ENCODE measurements at places on chromosomes 5 and 9.

GRCh38 chr9:137353223-137354152 is 51.4 kb upstream of the NRARP start:
- no peaks in the 10 kb centered on the region for H3K4me1 ChIP-seq
- H3K4me3 ChIP-seq, result no peak overlapping the region

- H3K27me3 ChIP-seq, result peaks cover 18% of the 10 kb centered on the region
- H3K4me1 ChIP-seq, result peaks cover 22% of the 10 kb centered on the region
- H3K27ac ChIP-seq, result no peak overlapping the region
- no peak for DNase-seq
- no peak overlapping the region for H3K4me3 ChIP-seq
- no peaks in the 10 kb centered on the region for H3K36me3 ChIP-seq
Measured at GRCh38 chr5:173672891-173673290, 56.4 kb upstream of the BOD1 start.

DNA sequence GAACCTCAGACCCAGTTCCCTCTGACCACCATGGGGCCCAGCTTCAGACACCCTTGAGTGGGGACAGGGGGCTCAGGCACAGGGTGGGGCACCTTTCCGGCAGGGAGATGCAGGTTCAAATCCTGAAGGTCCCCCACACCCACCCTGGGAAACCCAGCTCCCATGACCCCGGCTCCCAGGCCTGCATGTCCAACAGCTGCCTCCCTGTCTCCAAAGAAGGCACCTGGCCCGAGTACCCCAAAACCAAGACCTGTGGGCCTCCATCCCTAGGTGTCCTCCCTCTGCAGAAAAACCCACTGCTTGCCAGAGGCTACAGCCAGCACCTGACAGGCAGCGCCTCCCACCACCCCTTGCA is 38.5 kb downstream of the VAV2 start:
- no peaks in the 10 kb centered on the region for H3K36me3 ChIP-seq
- DNase-seq, result no peak
- peaks cover 21% of the 10 kb centered on the region for H3K4me1 ChIP-seq
- no peak overlapping the region for H3K27ac ChIP-seq

DNA sequence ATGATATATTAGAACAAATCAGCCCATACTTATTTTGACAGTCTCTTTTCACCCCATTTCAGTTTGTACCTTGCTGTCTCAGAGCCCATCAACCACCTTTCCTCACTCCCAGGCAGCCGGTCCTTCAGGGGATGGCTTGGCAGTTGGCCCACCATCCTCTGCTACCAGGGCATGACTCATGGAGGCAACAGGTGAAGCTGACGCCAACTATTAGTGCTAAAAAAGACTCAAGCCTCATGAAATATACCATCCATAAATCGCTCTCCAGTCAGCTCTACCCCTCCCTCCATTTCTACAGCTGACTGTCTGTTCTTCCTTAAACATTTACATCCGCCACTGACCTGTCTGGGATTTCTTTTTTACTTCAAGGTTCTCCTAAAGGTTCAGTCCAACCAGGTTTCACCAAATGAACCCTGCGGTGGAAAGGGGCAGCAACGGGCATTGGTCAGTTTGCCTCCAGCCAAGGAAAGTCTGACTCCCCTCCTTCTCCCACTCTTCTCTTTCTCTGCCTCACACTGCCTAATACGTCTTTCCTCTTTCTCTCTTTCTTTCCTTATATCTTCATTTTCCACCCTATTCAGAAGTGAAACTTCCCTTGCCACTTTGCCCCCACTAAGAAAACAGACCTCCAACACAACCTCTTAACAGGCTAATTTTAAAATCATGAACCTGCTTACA is 439.1 kb downstream of the RAB3C start:
- H3K27me3 ChIP-seq, result peaks cover 3% of the 10 kb centered on the region
- no peak overlapping the region for H3K4me3 ChIP-seq
- no peaks in the 10 kb centered on the region for H3K36me3 ChIP-seq
- DNase-seq, result no peak
- no peak overlapping the region for H3K27ac ChIP-seq

DNA sequence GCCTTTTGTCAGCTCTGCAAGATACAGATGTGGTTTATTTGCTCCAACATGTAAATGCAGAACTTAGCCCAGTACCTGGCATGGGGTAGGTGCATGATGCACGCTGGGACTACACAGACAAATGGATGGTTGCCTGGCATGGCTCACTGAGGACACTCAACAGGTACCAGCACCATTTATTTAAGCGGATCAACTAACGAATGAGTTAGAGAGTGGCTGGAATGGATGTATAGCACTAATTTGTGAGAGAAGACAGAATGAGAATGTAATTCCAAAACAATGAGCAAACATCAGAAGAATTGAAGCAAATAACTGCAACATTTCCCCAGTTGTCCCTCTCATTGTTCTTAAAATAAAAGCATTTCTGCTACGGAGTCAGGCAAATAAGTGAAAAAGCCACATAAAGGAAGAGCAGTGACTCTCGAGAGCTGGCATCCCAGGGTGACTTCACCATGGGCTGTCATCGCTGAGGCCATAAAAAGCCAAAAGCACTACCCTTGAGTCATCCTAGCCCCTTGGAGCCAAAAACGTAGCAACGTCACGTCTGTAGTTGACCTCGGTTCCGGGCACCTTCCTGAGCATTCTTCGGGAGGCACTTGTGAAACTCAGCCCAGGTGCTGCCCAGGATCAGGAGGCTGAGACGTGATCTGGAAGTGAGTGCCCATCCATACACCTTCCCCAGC is 290.3 kb downstream of the NSG2 start:
- no peaks in the 10 kb centered on the region for H3K36me3 ChIP-seq
- H3K27me3 ChIP-seq, result no peaks in the 10 kb centered on the region
- no peaks in the 10 kb centered on the region for H3K4me1 ChIP-seq
- no peak overlapping the region for H3K27ac ChIP-seq

DNA sequence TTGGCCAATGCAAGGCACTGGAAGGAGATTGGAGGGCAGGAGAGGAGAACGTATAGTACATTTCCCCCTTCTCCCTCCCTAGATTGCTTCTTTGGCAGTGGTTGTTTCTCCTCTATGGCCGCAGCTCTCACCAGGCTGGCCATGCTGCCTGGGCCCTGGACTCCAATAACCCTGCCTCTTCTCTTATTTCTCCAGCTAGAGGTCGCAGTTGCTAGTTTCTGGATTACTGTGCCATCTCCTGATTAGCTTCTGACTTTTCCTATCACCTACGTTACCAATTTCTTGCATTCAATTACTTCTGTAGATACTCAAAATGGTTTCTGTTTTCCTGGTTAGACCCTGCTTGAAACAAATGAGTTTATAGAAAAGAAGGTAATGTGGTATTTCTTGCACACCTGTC is 2.4 kb upstream of the MACIR start:
- H3K4me1 ChIP-seq, result peaks cover 41% of the 10 kb centered on the region
- no peak overlapping the region for H3K27ac ChIP-seq
- peaks cover 7% of the 10 kb centered on the region for H3K36me3 ChIP-seq
- no peak overlapping the region for H3K4me3 ChIP-seq
- H3K27me3 ChIP-seq, result no peaks in the 10 kb centered on the region

- no peak overlapping the region for H3K27ac ChIP-seq
- H3K4me1 ChIP-seq, result no peaks in the 10 kb centered on the region
- no peak for DNase-seq
Measured at GRCh38 chr5:156423597-156423996, 96.6 kb downstream of the SGCD start.

GRCh38 chr5:74161170-74161569 is 479.4 kb downstream of the ENC1 start:
- no peak for DNase-seq
- H3K36me3 ChIP-seq, result no peaks in the 10 kb centered on the region
- H3K27me3 ChIP-seq, result peaks cover 7% of the 10 kb centered on the region
- H3K4me1 ChIP-seq, result peaks cover 24% of the 10 kb centered on the region
- no peak overlapping the region for H3K27ac ChIP-seq

DNA sequence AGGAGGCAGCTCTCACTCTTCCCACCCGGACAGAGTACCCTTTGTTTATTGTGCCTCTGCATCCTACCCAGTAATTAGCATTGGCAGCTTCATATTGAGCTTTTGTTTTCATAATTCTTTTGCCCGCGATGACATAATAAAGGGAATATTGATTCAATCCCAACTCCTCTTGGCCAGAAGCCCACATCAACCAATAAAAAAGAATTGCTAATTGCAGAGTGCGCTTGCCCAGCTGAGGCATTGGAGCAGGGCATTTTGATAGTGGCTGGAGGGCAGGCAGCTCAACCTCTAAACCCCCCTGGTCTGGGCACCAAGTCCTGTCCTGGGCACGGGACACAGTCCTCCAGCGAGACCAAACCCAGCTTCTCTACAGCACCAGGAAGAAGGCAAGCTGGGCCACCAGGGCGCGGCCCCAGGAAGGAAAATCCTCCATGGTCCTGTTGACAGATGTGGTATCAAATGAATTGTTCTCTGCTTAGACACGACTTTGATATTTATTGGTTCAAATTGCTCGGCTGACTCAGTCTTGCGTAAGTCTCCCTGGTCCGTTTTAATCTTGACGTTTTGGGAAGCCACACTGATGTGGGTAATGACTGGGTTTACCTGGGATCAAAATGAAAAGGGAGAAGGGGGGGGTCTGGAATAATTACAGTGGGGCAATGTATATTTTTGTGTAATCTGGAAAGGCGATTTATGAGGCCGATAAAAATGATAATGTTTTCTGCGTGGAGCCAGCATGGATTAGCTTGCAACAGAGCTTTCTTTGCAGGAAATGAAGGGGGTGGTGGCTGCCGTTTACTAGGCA is 220.7 kb upstream of the MSX2 start:
- H3K4me3 ChIP-seq, result no peak overlapping the region
- no peak overlapping the region for H3K27ac ChIP-seq
- DNase-seq, result peak; percentile 13
- H3K36me3 ChIP-seq, result peaks cover 7% of the 10 kb centered on the region
- H3K27me3 ChIP-seq, result peaks cover 2% of the 10 kb centered on the region
- H3K4me1 ChIP-seq, result no peaks in the 10 kb centered on the region

GRCh38 chr5:18333841-18334240 is 699.6 kb downstream of the TAF11L14 start:
- H3K36me3 ChIP-seq, result no peaks in the 10 kb centered on the region
- no peak for DNase-seq
- no peaks in the 10 kb centered on the region for H3K27me3 ChIP-seq

GRCh38 chr9:69499407-69499806 is 172.8 kb downstream of the APBA1 start:
- H3K4me3 ChIP-seq, result no peak overlapping the region
- peaks cover 2% of the 10 kb centered on the region for H3K27me3 ChIP-seq
- no peaks in the 10 kb centered on the region for H3K36me3 ChIP-seq
- H3K27ac ChIP-seq, result no peak overlapping the region
- no peak for DNase-seq
- peaks cover 26% of the 10 kb centered on the region for H3K4me1 ChIP-seq

- peaks cover 51% of the 10 kb centered on the region for H3K4me1 ChIP-seq
- no peaks in the 10 kb centered on the region for H3K36me3 ChIP-seq
- no peak overlapping the region for H3K4me3 ChIP-seq
- DNase-seq, result no peak
- H3K27me3 ChIP-seq, result no peaks in the 10 kb centered on the region
Measured at GRCh38 chr9:70133253-70134208, 89.9 kb downstream of the MAMDC2 start.

GRCh38 chr5:140202610-140203009 is 27.6 kb downstream of the CYSTM1 start:
- no peaks in the 10 kb centered on the region for H3K27me3 ChIP-seq
- H3K4me1 ChIP-seq, result peaks cover 38% of the 10 kb centered on the region
- H3K27ac ChIP-seq, result no peak overlapping the region
- H3K4me3 ChIP-seq, result no peak overlapping the region

DNA sequence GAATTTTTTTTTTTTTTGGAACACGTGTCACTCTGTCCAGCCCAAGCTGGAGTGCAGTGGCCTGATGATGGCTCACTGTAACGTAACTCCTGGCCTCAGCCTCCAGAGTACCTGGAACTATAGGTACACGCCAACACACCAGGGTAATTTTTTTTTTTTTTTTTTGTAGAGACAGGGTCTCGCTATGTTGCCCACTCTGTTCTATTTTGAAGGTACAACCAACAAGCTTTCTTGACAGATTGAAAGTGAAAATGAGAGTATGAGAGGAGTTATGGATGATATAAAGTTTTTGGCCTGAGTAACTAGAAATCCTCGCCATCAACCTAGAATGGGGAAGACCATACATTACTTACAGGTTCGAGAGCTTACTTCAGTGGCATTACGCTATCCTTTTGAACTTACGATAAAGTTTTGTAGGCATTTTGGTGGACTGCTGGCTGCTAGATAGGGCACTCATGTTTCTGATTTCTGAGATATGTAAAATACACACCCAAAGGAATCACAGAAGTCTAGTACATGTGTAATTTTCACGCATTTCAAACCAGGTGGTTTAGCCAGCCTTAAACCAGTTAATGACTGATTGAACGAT is 806 bp upstream of the CDC42SE2 start:
- peaks cover 2% of the 10 kb centered on the region for H3K27me3 ChIP-seq
- H3K4me3 ChIP-seq, result peak overlapping the region; percentile 89
- peak; percentile 13 for DNase-seq
- H3K27ac ChIP-seq, result peak overlapping the region; percentile 81

All from HFFc6 (cell line).